ENCODE measurements at places on chromosomes 16 and 17.

GRCh38 chr17:18280766-18281371, 20.4 kb downstream of the MIEF2 start:
- peak; percentile 21 for DNase-seq

GRCh38 chr16:2436110-2436509, 6.9 kb downstream of the CCNF start:
- DNase-seq: no peak

DNA sequence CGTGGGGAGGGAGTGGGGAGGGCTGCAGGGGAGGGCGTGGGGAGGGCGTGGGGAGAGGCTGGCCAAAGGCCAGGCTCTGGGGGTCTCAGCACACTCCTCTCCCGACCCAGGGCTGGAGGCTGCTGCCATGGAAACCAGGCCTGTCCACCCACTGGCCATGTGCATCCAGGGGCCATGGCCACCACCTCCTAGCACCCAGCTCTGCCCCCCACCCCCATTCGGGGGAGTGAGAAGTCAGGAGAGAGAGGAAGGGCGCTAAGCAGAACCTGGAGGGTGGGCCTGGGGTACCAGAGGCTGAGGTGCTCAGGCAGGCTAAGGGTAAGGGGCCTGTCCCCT, 29.6 kb downstream of the ENDOV start:
- DNase-seq: no peak

- peak; percentile 49 for DNase-seq
These were observed 5.1 kb downstream of the CDR2 start for GRCh38 chr16:22369221-22369811.

DNA sequence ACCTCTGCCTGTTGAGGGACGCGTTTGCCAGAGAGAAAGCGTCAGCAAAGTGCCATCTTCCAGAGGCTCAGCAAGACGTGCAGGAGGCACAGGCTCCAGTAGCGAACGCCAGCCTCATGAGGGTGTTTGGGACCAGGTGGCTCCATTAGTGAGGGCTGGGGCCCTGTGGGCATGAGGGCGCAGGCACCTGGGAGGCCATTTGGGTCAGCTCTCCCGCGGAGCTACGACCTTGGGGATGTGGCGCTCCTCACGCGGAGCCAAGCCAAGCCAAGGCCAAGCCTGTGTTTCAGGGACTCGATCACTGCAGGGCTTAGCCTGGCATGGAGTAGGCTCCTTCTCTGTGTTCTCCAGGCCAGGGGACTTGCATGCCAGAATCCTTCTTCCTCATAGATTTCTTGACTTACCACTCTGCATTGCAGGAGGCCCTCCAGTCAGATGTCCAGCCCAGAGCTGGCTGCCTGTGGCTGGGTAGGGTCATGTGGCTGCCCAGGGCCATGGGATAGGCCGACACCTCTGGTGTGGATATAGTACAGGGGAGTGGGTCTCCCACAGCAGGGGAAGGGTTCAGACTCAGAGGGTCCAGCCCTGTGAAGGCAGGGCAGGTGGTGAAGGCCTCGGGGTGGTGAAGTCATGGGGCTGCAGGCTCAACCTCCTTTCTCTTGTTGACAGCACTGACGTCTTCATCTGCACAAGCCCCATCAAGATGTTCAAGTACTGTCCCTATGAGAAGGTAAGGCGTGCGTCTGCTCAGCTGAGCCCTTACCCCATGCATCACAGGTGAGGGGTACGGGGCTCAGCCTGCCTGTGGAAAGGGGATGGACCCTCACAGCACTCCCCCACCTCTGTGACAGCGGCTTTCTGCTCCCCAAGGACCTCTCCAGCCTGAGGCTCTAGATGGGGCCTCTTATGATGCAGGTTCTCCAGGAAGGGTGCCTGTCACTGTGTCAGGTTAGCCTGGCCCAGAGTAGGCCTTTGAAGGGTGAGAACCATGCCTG, 19.6 kb downstream of the NT5M start:
- no peak for DNase-seq

GRCh38 chr17:9750524-9750923, 40.9 kb downstream of the DHRS7C start:
- no peak for DNase-seq

DNA sequence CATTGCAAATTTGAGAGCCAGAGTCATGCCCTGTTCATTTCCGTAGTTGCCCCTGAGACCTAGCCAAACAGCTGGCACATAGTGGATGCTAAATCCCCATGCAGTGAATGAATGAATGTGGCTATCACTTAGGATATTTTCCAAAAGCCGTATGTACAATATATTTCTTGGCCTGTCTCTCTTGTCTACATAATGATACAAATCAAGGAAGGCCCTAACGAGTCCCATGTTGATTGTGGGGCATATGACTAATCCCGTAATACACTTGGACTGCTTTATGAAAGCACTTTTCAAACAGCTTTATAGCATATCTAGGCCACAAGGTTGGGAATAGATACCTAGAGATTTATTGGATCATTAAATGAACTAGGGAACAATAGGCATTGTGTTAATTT, 478.0 kb downstream of the SLC39A11 start:
- no peak for DNase-seq

GRCh38 chr17:26782153-26782552, 511.8 kb upstream of the WSB1 start:
- no peak for DNase-seq
